ENCODE measurements at places on chromosomes 2 and 18.

- no peak for DNase-seq
Observed at GRCh38 chr18:34985963-34986362, 55.2 kb upstream of the MAPRE2 start.

GRCh38 chr2:96636551-96637171 is 1.5 kb downstream of the KANSL3 start:
- no peak for DNase-seq

GRCh38 chr2:207616185-207616584 is 9.0 kb downstream of the METTL21A start:
- DNase-seq: peak; percentile 15

DNA sequence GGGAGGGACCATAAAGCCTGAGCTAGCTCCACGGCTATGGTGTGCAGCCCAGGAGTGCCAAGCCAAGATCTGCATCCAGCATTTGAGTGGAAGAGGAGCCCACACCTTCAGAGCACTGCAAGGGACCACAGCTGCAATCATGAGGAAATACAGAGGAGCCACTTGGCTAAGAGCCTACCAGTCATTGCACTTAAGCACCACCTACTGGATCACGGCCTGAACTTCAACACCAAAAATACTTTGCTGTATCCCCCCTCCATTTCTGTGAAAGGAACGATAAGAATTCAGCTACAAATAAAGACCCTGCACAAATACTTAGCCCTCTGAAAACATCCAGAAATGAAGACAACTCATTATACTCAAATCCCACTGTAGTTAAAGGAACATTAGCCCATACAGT is 545.3 kb downstream of the TSN start:
- DNase-seq: no peak

DNA sequence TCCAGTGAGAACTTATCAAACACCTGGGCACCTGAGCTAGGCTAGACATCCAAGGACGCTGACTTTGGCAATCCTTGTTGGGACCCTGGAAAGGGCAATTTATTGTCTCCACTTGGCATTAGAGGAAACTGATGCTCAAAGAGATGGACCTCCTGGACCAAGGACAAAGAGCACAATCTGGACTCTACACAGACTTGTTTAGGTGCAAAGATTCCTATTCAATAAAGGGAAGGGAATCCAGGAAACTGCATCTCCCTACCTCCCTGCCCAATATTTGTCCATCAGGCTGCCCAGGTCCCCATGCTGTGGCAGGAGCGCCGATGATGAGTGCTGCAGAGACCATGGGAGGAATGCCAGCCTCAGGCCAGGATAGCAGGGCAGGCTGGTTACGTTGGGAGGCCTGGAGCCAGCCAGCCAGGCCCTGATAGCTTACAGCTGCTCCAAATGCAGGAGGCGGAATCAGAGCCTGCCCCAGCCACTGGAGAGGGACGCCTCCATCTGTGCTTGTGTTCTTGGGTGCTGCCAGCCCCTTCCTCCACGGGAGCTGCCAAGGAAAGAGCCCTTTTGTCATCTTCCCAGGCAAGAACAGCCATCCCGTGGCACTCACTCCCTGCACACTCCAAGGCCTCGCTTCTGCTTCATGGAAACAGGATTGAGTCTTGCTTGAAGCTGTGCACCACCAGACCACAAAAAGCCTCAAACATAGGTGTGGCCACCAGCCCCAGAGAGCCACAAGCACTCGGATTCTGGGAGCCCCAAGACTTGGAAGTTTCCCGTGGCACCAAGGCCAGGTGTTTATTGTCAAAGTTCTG is 60.0 kb downstream of the HS1BP3 start:
- DNase-seq: no peak

- DNase-seq: no peak
Observed at GRCh38 chr2:202638721-202639120, 4.0 kb downstream of the FAM117B start.

- peak; percentile 33 for DNase-seq
Observed at GRCh38 chr18:74496508-74497323, 553 bp downstream of the CNDP2 start.

- DNase-seq: no peak
Observed at GRCh38 chr2:203476881-203477280, 58.2 kb downstream of the RAPH1 start.

- DNase-seq: no peak
Observed at GRCh38 chr2:6203291-6203959, 511.2 kb downstream of the SOX11 start.

DNA sequence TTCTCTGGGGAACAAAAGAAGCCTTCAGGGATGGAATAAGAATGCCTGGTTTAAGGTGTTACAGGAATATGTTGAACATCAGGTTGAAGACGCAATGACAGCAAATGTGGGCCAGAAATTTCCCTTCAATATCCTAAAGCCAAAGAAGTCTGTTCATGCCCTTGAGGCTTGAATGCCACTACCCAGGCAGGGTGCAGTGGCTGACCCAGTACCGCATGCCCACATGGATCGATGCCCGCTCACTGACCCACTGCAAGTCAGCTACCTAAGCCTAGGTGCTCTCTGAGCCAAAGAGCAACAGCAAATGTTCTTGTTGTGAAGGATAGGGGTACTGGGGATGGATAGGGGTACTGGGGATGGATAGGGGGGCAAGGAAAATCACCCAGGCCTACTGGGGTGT is 58.2 kb downstream of the GNAL start:
- no peak for DNase-seq

DNA sequence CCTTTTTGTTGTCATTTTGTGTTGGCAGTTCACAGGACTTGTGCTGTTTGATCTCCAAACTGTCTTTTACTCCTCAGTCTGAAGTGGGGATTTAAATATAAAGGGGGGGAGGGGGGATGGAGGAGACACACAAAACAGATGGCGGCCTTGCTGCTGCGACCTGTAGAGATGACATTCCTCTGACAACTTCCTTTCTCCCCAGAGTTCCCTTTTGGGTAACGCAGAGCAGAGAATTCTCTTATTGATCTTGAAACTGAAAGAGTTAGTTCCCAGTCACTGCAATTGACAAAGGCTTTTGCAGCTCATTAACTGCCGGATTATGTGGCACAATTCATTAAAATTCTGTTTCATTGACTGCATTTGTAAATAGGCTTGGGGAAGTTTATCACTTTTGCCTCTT is 279.3 kb downstream of the TSN start:
- DNase-seq: no peak

DNA sequence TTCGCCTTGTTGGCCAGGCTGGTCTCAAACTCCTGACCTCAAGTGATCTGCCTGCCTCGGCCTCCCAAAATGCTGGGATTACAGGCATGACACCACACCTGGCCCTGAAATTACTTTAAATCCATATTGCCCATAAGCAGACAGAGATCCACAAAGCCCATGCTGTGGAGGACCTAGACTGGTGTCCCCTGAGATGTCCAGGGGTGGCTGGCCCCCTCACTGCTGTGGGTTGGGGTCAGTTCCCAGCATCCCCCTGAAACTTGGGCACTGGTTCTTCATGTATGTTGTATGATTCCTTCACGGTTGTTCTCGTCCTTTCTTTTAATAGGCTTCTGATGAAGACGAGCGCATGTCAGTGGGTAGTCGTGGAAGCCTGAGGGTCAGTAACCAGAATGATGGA is 78.1 kb upstream of the RBM44 start:
- DNase-seq: no peak

DNA sequence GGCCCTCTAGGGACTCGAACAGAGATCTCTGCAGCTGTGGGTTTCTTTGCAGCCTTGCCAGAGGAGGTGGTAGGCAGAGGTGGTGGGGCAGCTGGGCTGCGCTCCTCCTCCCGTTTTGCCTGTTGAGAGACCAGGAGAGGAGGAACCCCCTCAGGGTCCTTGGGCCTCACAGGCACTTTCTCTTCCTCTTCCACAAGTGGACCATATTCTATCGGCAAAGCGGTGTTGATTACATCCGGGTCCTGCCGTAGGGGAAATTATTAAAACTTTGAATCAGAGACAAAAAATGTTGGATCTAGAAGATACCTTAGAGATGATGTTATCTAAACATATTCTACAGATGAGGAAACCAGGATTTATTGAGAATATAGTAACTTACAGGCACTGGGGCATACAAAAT is 78.5 kb downstream of the CLIP4 start:
- no peak for DNase-seq

GRCh38 chr18:25349131-25349925 is 2.6 kb downstream of the ZNF521 start:
- peak; percentile 74 for DNase-seq

GRCh38 chr18:61892683-61893308 is at the start of gene RNF152:
RNF152 (minus strand) TSS chr18:61893007; CDS start chr18:61816463, 76,544 bp downstream.
- peak; percentile 17 for DNase-seq
